ENCODE measurements at places on chromosomes 7 and 10.
A peak's percentile ranks its signal among the peaks of the same experiment; 100 is the strongest.

GRCh38 chr7:92276460-92276864, 30.7 kb downstream of the ANKIB1 start:
- DNase-seq, result no peak

GRCh38 chr10:71427246-71427645, 30.5 kb downstream of the CDH23 start:
- no peak for DNase-seq

- DNase-seq, result peak; percentile 80
Measured at GRCh38 chr7:41996381-41997035, 240.5 kb downstream of the GLI3 start.

GRCh38 chr7:3066506-3066905, 22.8 kb upstream of the CARD11 start:
- no peak for DNase-seq

DNA sequence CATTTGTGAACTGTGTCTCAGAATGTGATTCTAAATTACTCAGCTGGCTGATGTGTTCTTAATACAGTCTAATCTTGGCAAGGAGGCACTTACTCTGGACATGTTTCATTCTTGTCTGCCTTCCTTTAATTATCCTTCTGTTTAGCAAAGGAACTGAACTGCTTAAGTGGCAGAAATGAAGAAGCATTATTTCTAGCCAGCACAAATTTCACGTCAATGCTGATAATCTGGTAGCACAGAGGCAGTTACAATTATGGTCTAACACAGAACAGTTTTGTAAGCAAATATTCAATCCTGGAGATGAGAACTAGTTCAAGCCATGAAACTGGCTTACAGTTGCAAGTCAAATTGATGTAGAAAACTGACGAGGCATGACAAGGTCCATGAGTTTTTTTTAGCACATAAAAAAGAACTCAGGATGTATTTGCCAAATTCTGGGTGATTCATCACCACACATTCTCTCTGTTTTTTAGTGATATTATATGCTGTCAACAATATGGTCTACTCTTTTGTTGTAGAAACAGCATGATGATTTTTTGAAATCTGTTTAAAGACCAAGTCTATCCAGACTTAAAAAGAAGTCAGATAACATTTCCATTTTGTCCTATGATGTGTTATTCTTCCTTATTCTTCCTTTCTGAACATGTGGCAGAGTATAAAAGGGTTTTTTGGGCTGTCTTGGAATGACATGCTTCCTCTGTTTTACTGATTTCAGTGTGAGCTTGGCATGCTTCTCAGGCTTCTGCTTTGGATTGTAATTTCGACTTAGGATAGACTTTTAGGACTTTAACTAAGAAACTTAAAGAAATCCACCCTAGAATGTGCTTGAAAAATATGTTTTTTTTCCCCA, 154.8 kb downstream of the DNAJB9 start:
- DNase-seq, result peak; percentile 9

DNA sequence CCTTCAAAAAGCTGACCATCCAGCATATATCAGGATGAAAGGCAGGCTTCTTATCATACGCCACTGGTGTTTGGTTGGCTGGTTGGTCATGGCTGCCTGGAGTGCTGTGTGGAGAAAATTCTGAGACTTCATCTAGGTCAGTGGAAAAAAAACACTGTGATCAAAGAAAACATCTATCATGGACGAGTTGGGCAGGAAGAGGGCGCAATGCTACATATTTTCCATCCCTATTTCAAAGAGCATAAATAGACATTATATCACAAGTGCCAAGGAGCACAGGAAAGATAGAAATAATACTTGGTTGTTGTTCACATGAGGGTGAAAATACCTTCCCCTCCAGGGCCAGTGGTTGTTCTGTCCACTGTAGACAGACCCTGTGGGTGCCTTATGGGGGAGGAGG, 128.4 kb upstream of the PLPP4 start:
- no peak for DNase-seq

GRCh38 chr7:40873248-40873647, 738.4 kb downstream of the SUGCT start:
- no peak for DNase-seq

DNA sequence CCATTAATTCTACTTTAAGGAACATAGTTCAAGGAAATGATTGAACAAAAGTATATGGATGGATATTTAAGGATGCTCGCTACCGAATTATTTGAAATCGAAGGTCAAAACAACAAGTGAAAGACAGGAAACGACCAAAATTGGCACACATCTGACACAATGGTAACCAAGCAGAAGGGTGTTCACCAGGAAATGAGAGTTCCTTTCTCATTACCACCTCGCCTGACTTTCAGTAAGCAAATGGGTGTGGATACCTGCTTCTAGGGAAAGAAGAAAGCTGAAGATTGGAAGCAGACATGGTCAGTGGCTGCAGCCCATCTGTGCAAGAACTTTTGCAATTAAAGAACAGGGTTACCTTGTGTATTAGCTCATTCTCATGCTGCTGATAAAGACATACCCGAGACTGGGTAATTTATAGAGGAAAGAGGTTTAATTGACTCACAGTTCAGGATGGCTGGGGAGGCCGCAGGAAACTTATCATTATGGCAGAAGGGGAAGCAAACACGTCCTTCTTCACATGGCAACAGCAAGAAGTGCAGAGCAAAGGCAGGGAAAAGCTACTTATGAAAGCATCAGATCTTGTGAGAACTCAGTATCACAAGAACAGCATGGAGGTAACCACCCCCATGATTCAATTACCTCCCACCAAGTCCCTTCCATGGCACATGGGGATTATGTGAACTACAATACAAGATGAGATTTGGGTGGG, 6.2 kb upstream of the TMEM273 start:
- no peak for DNase-seq

DNA sequence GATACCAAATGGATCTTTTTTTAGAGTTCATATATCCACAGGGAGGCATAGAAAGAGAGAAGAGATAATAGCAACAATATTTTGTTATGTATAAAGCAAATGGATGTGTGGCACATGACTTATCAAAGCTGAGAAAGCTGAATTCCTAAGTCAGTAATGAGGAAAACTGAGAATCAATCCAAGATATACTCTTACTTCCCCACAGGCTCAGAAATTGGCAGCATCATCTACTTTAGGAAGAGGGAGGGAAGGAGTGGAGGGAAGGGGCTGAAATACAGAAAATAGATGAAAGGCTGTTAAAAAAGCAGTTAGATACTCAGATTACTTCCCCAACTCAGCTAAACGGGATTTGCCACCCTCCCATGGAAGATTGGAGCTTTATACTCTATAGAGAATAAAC, 63.5 kb downstream of the SRI start:
- DNase-seq, result no peak

DNA sequence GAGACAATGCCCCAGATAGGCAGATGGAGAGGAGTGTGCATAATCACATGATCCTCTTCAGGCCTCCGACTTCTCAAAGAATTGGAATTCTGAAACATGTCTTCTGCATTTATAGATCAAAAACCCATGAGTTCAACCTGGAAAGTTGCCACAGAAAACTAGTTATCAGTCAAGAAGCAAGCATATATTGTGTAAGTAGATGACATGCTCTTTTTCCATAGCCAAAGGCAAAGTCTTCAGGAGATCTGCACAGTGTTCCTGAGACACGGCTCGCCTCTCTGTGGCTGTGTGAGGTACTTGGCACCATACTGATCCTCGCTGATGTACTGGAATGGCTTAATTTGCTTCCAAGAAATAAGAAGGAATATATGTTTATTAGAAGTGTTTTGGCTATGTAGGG, 213.5 kb upstream of the MKI67 start:
- no peak for DNase-seq

- peak; percentile 80 for DNase-seq
Measured at GRCh38 chr7:158649279-158649678, 55.3 kb downstream of the NCAPG2 start.

DNA sequence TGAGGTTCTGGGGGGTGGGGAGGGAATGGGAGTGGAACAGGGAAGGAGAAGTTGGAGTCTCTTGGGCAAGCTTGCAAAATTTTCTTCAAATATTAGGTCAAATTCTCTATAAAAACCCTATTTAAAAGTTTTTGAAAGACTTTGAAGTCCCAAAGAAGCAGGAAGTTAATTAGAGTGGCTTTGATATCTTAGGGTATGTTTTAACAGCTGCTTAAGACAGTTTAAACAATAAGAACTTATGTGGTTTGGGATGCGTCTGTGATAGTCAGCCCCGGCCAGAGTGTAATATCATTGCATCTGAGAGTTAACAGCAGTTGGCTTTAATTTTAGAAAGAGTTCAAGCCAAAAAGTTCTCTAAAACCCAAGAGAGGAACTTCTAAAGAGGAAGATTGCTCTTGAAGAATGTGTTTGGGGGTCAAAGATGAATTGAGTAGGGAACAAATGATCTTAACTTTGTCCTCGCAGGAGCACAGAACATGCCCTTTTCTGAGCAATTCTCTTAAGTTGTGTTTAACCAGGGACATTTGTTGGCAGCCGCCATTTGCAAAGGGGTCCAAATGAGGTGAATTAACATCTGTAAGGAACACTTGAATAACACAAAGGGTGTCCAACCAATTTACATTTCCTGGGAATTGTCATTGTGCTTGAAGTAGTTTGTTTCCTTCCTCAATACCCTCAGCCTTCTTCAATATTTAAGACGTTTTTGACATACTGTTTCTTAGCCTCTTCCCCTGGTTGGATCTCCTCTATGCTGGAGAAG, 182.4 kb downstream of the PTEN start:
- DNase-seq, result no peak

DNA sequence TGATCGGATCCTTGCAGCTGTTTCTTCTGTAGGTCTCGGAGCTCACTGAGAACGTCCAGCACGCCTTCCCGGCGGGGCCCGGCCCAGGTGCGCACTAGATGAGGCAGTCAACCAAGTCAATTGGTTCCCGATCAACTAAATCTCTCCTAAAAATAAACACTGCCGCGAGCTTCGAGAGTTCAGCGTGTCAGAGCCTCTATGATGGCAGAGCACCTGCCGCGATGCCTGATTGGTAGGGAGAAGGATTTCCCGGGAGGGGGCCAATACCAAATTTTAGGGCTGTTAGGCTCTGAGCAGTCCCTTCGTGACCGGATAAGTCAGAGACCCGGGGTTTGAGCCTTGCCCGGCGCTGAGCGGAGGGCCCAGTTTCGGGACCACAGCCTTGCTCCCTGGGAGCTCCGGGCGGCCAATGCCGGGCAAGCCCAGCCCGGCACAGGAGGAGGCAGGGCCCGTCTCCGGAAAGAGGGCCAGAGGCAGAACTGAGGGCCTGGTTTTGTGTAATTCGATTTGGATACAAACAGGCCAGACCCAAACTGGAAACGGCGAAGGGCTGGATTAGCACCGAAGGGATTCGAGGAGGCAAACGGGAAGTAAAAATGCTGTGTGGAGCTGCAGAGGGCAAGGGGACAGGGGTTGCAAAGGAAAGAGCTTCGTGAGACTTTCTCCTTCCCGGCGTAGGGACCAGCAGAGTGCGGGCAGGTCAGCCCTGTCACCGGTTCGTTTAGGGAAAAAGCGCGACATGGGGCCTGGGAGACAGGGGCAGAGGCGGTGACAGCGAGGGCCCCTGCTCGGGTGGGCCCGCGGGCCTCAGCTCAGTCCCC, 569 bp downstream of the SLC26A5 start:
- no peak for DNase-seq

DNA sequence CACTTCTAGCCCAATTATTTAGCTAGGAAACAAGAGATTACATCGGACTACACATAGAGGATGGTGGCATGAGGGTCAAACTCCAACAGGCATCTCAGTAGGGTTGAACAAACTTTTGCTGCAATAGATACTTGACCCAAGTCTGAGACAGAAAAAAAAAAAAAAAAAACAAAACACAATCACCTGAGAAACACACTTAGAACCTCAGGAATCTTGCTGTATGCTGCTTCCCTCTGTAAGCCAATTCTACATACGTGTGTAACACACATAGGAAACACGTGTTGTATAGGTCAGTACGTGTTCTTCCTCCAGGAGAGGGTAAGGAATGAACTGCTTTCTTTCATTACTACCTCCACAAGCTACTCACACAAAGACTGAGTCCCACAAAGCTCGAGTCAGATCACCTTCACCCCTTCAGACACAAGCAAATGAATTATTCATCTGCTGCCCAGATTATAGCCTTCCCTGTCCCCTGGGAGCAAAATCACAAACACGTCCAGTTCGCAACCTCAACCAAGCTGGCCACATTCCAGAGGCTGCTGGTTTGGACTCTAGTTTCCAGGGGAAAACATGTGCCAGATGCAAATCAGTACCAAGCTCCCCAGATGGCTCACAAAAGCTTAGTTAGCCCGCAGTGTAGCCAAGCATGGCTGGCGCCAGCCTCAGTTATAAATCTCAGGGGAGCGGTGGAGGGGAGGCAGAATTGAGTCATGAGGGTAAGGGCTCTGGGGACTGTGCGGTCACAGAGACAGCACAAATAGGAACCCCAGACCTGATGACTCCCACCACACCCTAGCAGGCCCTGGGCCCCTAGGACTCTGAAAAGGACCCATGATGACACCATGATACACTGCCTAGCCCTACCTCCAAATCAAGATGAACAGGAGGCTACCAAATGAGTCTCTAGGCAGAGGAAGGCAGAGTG, 15.1 kb downstream of the PSAP start:
- peak; percentile 61 for DNase-seq

DNA sequence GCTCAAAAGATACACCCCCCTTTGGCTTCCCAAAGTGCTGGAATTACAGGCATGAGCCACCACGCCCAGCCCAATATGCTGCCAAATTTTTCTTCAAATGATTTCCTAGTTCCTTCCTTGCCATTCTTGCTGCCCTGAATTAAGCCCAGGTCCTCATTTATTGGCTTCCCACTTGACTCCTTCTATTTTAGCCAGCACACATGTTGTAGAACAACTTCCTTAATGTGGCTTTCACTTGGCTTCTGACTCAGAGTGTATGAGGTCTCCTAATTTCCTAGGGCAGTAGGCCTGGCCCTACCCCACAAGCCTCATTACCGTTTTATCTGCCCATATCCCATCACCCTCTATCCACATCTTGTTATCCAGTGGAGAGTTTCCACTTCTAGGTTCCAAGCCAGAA, 21.8 kb upstream of the HIPK2 start:
- DNase-seq, result no peak

GRCh38 chr7:33716581-33717477, 188.5 kb upstream of the BMPER start:
- DNase-seq, result peak; percentile 36

Measured in fibroblast of skin of left biceps (primary cell).